ENCODE measurements at places on chromosomes 4 and X. TPM values are rescaled to one million over a fixed set of nuclear protein-coding genes. Genes with fewer than 3 reads are reported as not detected.

The RBMXL3 gene
- not detected for total RNA-seq

The F8A1 gene
- total RNA-seq = 122 TPM

The SRPK3 gene
- 1.6 TPM for total RNA-seq

The FRG2 gene
- not detected for total RNA-seq

GRCh38 chr4:13750594-13750993, 123.1 kb upstream of the BOD1L1 start:
- DNase-seq = no peak

DNA sequence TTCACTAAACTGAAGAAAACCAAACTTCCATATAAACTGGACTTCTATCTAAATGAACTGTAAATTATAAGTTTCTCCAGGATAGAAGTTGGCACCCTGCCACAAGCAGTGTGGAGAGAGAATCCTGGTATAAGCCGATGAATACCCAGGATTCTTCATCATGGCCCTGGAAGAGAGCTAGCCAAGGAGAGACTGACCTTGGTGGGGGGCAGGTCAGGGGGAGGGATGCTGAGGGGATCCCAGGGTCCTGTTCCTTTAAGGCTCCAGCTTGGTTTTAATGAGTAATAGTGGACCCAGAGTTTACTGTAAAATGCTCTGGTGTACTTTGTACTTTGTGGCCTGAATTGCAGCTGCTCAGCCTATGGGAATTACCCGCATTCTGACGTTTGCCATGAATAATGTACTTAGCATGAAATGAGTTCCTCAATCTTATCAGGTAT, 16.9 kb downstream of the RASSF6 start:
- no peak for DNase-seq

DNA sequence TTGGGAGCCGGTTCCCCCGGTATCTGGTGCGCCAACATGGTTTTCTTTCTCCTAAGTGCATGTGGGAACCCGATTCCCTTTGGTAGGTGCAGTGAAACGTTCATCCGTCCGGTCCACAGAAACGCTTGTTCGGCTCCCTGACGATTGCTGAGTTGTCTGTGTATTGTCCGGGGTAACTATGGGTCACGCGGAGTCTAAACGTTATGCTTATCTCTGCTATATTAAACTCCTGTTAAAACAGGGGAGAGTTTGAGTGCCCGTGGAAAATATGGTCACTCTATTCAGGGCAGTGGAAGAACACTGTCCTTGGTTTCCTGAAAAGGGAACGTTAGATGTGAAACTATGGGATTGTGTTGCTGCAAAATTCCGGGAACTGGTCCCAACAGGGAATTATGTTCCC, 32.4 kb upstream of the MGST2 start:
- DNase-seq = no peak

DNA sequence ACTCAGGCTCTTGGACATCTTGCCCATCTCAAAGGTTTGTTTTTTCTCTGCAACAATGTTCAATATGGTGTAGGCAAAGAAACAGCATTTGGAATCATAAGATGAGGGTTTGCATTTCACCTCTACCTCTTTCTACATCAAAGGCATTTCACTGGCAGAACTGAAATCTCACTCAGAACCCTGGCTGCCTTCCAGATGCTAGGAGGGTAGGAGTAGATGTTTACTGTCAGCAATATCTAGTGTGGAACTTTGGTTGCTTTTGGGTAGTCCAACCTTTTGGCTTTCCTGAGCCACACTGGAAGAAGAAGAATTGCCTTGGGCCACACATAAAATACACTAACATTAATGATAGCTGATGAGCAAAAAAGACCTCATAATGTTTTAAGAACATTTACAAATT, 297.0 kb upstream of the KLF3 start:
- DNase-seq = no peak

DNA sequence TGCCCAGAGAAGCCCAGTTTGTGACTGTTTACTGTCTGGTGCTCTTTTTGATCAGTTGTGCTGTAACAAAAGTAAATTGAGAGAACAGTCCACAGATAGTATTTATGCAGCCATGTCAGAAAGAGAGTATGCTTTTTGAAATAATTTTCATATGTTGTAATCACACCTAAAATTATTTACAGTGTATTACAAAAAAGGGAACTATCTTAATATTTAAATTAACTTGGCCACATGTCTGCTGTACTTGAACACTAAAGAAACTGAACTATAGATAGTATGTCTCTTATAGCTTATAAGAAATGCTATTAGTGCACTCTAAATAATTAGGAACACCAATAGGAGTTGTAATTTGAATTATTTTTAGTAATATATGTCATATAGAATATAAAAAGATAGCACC, 30.2 kb downstream of the KIAA0232 start:
- no peak for DNase-seq

GRCh38 chrX:103839404-103839803, 7.3 kb upstream of the RAB9B start:
- no peak for DNase-seq

GRCh38 chr4:110730318-110730717, 107.4 kb upstream of the PITX2 start:
- no peak for DNase-seq

- no peak for DNase-seq
Observed at GRCh38 chr4:7828793-7829301, 110.8 kb downstream of the AFAP1 start.

GRCh38 chrX:111652719-111653118, 28.3 kb upstream of the ALG13 start:
- DNase-seq = no peak

GRCh38 chr4:64581422-64581821, 172.2 kb upstream of the TECRL start:
- DNase-seq = no peak
